Mucosa of gallbladder (tissue), 1 donor: ENCODE measurements at places on chromosomes 11 and 22.

- peak; percentile 9 for DNase-seq
Measured at GRCh38 chr11:2293984-2294925, 7.5 kb downstream of the C11orf21 start.

DNA sequence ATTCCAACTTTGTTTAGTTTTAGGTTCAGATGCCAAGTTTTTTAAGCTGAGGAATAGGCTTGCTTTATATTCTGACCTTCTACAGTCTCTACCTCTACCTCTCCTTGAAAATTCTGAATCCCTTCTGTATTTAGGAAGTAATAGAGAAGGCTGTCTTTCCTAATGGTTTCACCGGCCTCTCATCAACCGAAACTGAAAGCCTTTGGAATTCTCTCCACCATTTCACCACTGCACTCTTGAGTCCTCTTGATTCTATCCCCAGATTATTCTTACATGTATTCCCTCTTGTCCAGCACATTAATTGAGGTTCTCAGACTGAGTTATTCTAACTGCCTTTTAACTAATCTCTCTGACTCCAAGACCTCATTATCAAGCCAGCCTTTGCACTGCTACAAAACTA lies 67.7 kb upstream of the PICALM start:
- DNase-seq, result no peak

DNA sequence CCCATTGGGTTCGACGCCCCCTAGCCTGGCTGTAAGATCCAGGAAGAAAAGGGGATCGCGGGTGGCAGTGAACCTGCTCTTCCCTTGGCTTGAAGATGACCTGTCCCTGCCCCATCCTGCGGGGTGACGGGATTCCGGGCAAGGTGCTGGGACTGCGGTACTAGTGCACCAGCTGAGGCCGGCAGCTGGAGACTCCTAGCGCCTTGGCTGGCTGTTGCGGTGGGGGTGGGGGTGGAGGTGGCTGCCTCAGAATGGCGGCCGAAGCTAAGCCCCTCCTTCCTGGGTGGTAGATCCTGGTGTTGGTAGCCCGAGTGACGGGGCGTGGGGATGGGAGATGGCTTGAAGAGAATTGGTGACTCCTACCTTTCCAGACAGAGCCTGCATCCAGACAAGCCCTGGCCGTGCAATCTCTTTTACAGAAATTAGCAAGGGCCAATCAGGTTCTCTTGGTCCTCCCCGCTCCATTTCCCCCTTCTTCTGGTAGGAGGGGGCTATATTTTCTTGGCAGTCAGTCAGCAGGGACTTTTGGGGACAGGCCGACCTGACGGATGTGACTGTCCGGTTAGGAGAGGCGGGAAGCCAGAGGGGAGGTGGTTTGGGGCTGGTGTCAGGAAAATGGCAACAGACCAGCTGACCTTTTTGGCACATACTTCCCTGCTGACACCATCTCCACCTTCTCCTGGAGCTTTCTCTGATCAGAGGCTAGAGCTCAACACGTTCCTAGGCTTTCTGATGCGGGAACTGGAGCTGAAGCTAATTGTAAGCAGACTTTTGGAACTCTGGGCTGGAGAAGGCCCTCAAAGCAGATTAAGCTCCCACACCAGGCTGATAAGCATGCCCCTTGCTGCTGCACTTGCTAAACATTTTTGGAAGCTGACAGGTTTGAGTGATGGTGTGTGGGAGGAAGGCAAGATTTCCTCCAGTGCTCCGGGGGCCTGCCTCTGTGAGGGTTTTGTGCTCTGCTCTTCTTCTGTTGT lies 2.0 kb downstream of the NAV2 start:
- DNase-seq, result no peak

DNA sequence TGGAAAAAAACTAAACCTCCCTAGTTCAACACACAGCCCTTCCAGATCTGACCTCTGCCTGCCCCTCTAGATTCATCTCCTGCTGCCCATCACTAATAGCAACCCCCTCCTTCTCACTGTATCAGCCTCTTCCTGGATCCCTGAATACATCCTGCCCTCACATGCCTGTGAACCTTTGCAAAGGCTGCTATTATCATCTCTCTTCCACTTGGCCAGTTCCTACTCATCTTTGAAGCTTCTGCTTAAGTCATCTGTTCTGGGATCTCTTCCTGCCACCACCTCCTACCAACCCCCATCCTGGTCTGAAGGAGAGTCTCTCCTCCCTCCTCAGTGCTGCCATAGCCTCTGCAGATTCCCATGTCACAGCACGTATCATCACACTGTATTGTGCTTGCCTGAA lies 38.0 kb upstream of the AMOTL1 start:
- DNase-seq, result no peak

- DNase-seq, result peak; percentile 77
Measured at GRCh38 chr11:46367244-46367915, 14.1 kb upstream of the MDK start.

DNA sequence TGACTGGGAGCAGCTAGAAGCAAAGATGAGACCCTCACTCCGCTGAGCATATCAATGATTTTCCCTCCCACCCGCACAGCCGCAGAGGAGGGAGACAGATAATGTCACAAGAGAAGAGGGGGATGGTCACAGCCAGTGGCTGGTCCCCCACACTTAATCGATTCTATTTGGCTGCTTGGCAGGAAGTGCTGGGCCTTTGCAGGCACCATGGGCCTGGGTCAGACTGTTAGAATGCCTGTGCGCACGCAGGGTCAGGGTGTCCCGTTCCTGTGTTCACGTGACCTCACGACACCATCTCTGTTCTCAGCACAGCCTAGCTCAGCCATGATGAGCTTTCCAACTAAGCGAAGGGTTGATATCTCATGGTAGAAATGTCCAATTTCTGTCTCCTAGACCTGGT lies 107.0 kb downstream of the MYO18B start:
- DNase-seq, result no peak

DNA sequence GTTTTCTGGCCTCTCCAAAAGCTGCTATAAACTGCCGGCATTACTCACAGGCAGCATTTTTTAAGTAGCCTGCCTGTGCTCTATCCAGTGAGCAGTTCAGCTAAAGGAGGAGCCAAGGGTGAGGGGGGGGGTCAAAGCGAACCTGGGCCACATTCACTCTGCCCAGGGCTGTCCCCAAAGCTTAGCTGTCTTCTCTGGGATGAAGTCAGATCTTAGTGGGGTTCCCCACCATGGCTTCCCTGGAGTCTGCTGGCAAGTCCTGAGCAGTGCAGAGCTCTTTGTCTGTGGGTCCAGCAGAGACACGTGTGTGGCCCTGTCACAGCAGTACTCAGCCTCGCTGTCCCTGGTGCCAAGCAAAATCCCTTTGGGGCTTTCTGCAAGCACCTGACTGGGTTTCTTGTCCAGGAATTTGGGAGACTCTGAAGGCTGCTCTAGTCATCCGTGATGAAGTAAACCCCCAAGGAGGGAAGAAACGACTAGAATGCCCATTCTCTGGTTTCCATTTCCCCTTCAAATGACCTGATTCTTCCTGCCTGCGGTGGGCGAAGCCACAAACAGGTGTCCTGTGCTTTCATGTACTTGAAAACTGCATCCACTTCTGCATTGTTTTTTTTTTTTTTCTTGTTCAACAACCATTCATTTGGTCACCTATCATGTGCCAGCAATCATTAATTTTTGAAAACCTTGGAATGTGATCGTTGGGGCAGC lies 2.6 kb downstream of the KCNJ5 start:
- no peak for DNase-seq
